Hypothalamus (tissue), 51 donors: ENCODE measurements at places on chromosomes 2 and 18.

GRCh38 chr2:190679813-190680591 is 31.1 kb downstream of the NAB1 start:
- DNase-seq = peak; percentile 1

- DNase-seq = no peak
These were observed 151.9 kb downstream of the CD226 start for GRCh38 chr18:69795791-69796190.

GRCh38 chr2:23550553-23550952 is 165.6 kb downstream of the KLHL29 start:
- DNase-seq = no peak

DNA sequence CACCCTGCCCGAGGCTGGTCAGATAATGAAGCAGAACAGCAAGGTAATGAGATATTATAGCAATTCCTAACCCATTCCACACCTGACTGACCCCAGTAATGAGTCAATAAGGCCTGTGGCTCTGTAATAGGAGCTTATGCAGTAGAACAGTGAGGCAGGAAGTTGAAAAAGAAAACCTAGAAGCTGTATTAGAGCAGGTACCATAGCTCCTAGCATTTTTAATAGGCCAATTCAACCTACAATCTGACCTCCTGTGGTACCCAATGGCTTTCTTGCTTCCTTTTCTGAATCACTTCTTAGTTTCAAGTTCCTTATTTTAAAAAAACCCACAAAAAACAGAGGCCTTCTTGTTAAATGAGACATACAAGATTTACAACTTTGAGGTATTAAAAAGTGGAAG is 43.6 kb upstream of the MAP2 start:
- DNase-seq = no peak

- no peak for DNase-seq
These were observed 37.2 kb downstream of the POU3F3 start for GRCh38 chr2:104891145-104891544.

DNA sequence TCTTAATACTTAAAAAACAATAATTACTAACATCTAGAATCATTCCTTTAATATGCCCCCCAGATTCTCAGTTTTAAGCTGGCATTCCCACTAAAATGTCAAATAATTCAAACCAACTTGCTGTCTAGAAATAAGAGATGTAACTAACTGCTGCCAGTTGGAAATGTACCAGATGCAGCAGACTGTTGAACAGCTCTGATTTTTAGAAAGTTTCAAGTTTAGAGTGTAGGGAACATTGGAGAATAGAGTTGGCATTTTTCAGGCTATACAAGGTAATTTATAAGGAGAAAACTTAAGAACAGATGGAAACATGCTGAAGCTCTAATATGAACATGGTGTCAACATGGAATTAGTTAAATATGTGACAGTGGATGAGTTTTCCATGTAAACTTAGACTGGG is 101.4 kb downstream of the PTRHD1 start:
- DNase-seq = no peak

DNA sequence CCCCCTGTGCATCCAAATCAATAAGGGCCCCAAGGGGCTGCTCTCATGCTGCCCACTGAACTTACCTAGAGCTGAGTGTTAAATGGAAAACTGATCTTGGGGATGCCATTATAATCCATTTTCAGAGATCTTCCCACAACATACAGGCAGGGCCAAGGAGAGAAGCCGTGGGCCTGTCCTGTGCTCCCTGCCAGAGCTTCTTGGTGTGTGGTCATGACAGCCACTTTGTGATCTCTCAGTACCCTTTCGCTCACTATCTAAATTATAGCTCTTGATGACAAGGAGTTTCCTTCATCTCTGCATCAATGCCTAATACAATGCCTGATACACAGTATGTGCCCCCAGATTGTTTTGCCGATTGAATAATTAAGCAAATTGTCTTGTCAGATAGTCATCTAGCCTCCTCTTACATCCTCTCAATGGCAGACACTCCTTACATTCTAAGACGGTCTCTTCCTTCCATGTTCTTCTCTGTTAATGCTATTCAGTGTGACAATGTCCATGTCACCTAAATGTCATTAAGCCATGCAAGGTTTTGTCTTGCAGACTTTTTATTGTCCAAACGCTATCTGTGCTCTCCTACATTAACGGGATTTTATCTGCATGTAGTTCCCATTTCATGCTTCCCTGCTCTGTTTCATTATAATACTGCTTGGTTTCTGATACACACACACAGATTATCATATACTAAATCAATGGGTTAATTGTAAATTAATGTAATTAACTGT is 5.9 kb downstream of the CSRNP3 start:
- no peak for DNase-seq

GRCh38 chr2:100752628-100753333 is 67.2 kb upstream of the NPAS2 start:
- DNase-seq = no peak

DNA sequence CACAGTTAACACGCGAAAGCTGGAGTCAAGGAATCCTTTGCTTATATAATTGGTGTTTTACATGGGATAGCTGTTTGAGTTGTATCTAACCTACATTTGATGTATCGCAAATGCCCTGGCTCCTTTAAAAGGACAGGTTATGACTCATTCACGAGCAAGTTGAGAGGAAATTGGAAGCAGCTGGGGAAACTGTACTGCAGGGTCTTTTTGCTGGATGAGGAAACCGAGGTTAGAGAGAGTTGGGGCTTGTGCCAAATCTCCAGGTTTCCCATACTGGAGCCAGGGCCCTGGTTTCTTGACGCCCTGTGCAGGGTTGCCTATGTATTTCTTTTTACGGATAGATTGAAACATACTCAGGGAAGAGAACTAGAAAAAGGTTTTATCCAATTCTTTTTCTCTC is 60.0 kb upstream of the SPTBN1 start:
- no peak for DNase-seq

DNA sequence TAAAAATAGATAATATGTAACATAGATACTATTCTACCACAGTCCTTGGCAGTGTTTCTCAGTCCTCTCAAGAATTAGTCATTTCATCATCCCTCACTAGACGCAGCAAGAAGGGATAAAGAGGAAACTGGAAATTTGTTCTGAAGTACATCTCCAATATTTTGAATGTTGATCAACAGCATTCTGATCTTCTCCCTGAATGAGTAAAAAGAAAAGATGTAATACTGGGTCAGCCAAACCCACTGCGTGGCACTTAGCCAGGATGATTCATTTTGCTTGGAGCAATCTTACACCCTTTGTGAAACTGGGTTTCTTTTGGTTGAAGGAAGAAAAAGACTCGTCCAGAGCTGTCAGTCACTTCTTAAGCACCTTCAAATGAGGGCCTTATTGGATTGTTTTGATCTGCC is 54.1 kb downstream of the TAF1B start:
- DNase-seq = no peak

GRCh38 chr2:197113275-197113711 is 186.8 kb upstream of the PGAP1 start:
- DNase-seq = peak; percentile 53

- no peak for DNase-seq
These were observed 92.1 kb downstream of the ADAM23 start for GRCh38 chr2:206535260-206535986.

DNA sequence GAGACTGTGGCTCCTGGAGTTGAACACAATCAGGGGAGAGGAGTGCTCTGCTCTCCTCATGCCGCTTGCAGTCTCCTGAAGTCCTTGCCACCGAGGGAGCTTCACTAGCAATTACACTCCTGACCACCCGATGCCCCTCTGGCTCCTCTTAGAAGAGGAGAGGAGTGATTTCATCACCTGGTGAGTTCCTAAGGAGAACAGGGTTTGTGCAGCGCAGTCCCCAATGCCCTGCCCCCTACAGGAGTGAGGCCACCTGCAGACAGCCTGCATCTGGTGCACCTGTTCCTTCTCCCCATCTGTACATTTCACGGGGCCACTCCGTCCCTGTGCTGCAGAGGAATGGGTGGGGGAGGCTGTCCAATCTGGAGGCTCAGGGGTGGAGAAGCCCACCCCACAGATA is 267.2 kb downstream of the HRH4 start:
- DNase-seq = no peak

- DNase-seq = no peak
These were observed 37.5 kb downstream of the RAMP1 start for GRCh38 chr2:237896956-237897355.

GRCh38 chr2:141805302-141805701 is 325.5 kb downstream of the LRP1B start:
- DNase-seq = no peak

DNA sequence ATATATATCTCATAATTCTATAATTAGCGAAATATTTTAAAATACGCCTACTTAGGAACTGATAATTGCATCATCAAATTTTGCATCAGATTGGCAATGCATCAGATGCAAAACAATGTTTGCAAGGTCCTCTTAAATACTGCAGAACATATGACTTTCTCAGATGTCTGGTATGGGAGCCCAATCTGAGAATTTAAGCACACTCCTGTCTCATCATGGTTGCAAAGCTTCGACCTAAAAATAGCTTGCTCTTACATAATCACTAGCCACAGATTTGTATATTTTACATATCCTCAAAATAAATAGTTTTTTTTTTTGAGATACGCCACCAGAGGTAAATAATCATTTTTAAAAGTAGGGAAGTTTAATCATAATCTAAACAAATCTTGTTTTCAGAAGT is 123.2 kb downstream of the CABYR start:
- DNase-seq = no peak

DNA sequence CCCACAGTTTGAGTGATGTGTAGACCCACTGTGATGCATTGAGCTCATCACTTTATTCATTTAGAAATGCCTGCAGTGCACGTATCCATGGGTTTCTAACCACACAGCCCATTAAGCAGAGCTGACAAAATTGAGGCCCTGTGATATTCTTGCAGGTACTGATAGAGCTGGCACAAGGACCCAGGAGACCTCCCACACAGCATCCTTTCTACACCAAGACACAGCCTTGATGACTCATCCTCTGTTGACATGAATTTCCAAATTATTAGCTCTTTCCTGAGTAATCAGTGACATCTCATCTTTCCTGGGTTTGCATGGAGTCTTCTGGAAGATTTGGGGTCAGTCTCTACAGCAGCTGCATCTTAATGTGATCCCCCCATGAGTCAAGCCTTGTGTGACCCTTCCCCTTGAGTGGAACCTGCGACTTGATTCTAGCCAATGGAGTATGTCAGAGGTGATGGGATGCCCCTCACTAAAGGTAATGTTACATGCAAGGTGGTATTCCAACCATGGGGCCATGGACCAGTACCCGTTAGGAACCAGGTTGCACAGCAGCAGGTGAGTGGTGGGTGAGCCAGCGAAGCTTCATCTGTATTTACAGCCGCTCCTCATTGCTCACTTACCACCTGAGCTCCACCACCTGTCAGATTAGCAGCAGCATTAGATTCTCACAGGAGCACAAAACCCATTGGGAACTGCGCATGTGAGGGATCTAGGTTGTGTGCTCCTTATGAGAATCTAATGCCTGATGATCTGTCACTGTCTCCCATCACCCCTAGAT is 181.1 kb upstream of the ARL4C start:
- no peak for DNase-seq

DNA sequence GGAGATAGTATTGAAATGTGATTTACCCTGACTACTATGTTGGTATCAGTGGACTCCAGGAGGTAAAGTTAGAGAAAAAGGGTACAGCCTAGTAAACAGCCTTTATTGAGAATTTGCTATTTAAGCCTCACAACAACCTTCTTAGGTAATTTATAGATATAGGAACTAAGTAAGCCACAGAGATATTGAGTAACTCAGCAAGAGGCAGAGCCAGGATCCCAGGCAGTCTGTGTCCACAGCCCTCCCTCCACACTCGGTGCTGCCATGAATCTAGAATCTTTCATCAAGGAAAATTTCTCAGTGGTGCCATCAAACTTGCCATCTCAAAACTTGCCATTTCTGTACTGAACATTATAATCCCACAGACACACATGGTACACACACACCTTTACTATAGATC is 170.9 kb downstream of the CAPN13 start:
- DNase-seq = no peak

DNA sequence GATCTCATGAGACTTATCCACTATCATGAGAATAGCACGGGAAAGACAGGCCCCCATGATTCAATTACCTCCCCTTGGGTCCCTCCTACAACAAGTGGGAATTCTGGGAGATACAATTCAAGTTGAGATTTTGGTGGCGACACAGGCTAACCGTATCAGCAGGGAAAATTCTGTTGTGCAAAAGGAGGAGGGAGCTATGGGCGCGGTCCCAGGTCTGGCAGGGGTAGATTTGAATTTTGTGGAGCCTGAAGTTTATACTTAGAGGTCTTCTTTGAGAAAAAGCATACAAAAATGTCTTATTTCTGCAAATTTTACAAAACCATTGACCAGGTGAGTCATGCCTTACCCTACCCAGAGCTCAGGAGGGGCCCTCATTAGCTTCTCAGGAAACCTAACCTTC is 36.6 kb downstream of the SLC4A3 start:
- no peak for DNase-seq

DNA sequence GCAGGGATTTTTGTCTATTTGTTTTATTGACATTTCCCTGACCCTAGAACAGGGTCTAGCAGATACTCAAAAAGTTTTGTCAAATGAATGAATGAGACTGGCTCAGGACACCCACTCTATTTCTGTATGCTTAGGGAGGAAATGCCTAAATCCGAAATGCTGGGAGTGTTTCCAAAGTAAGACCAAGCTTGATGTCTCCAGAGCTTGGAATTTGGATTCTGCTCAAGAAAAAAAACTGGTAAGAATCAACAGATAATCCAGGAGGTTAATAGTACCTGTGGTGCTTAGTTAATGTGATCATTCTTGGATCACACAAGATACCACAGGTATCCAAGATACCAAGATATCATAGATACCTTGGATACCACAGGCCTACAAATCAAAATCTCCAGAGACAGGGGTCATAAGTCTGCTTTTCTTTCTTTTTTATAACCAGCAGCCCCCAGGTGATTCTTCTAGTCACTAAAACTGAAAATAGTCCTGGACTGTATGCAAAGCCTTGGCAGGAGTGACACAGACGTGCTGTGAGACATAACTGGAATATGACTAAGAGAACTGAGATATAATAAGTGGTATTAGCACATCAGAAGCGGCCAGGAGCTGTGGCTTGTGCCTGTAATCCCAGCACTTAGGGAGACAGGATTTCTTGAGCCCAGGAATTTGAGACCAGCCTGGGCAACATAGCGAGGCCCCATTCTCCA is 39.9 kb upstream of the SP3 start:
- DNase-seq = no peak

- no peak for DNase-seq
These were observed 129.1 kb upstream of the DOCK10 start for GRCh38 chr2:225171350-225171749.

DNA sequence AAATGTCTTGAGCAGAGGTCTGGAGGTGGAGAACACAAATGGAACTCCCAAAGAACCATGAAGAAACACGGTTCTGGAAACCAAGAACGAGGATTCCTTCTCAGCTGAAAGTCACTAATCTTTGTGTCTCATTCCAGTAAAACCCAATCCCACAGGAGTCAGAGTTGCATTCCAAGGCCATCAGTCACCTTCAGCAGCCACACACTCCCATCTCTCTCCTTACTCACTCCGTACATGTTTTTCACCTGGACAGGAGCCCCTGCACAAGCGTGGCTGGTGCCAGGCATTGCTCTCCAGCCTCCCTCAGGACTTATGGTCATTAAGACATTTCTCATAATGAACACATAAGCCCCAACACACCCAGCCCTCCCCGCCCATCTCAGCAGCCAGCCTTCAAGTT is 175.4 kb upstream of the SIX2 start:
- no peak for DNase-seq
